ENCODE measurements at places on chromosomes 16 and 17. TPM values are rescaled to one million over a fixed set of nuclear protein-coding genes. Genes with fewer than 3 reads are reported as not detected.

Gene TEKT3
- not detected for total RNA-seq

DNA sequence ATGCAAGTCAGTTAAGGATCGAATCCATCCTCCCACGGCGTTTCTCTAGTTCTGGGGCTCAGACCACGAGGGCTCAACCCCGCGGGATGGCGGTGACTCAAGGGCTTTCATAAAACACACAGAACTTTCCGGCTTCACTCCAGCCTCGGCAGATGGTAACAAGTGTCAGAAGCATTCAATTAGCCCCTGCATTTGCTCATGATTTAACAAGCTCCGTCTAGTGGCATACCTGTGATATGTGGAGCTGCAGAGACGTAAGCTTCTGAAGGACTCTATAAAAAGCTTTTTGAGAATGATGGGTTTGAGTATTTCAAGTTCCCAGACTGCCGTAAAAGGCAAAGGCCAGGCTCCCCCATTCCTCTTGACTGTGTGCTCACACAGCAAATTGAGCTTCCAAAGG, 91.3 kb upstream of the SEC14L1 start:
- no peaks in the 10 kb centered on the region for H3K36me3 ChIP-seq
- no peak overlapping the region for H3K27ac ChIP-seq
- H3K4me1 ChIP-seq = no peaks in the 10 kb centered on the region
- H3K4me3 ChIP-seq = no peak overlapping the region
- no peak for DNase-seq

DNA sequence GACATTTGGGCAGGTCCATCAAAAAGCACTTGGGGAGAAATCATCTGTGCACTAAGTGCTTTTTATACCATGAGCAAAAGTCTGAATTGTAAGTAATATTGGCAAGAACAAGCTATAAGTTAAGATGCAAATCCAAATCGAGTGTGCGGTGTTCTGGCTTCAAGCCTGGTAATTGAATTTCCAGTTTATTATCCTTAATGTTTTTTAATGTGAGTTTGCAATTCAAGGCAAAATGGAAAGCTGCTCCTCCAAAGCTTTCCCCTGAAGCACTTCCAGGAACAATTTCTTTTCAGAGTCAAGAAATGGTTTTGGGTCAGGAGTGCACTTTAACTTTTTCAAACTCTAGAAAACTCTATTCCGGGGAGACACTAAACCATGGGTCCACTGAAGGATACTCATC, 445.7 kb downstream of the TOX3 start:
- no peaks in the 10 kb centered on the region for H3K27me3 ChIP-seq
- H3K4me1 ChIP-seq = no peaks in the 10 kb centered on the region
- H3K27ac ChIP-seq = no peak overlapping the region
- DNase-seq = no peak

- H3K4me1 ChIP-seq = no peaks in the 10 kb centered on the region
- no peak overlapping the region for H3K27ac ChIP-seq
- no peaks in the 10 kb centered on the region for H3K36me3 ChIP-seq
- no peak for DNase-seq
- H3K4me3 ChIP-seq = no peak overlapping the region
Observed at GRCh38 chr16:50981951-50982350, 169.1 kb downstream of the SALL1 start.
